ENCODE measurements at places on chromosomes 6 and 20. TPM values are rescaled to one million over a fixed set of nuclear protein-coding genes. Genes with fewer than 3 reads are reported as not detected.

Gene HCRTR2
- total RNA-seq: 0.36 TPM

GRCh38 chr6:81215092-81215432, 537.4 kb downstream of the TENT5A start:
- no peak for DNase-seq

- DNase-seq: no peak
Measured at GRCh38 chr20:1979106-1979778, 14.6 kb downstream of the PDYN start.

- peak; percentile 28 for DNase-seq
Measured at GRCh38 chr6:113539623-113540022, 317.5 kb upstream of the MARCKS start.

DNA sequence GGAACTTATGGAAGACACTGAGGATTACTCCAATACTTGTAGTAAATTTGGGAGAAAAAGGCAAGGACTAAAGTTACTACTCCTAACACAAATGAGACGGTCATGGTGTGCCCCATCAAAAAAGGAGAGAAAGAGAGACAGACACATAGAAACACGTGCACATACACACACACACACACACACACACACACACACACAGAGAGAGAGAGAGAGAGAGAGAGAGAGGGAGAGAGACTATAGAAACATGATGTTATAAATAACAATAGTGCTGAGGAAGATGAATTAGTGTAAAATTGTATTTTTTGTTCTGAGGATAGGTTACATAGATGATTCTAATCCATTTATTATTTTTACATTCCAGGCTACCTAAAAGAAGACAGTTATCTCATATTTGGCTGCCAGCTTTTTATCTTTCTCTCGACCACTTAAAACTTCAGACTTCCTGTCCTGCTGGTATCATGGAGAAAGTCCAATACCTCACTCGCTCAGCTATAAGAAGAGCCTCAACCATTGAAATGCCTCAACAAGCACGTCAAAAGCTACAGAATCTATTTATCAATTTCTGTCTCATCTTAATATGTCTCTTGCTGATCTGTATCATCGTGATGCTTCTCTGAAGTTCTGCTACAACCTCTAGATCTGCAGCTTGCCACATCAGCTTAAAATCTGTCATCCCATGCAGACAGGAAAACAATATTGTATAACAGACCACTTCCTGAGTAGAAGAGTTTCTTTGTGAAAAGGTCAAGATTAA, 10.5 kb downstream of the PLN start:
- DNase-seq: peak; percentile 28
